ENCODE measurements at places on chromosomes 1 and 21.

DNA sequence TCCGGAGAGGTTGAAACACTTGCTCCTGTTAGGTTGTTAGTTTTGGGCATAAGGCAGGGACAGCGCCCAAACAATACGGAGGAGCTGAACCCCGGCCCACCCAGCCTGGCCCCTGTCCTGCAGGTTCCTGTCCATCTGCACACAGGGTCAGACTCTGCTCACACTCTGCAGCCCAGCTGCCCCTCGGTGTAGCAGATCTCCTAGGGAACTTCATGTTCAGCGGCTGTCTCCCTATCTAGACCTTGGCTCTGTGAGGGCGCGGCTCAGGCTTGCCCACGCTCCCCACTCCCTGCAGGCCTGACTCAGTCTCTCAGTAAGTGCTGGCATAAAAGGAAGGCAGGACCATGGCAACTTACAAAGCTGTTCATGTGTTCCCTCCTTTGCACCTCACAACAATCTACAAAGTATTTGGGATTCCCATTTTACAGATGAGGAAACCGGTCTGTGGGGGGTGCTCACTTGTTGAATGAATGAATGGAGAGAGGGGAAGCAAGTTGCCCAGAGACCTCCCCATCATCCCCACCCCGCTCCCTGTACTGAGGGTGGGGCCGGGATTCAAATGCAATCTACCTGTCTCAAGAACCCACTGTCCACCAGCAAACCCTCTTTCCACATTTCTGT is 26.2 kb downstream of the ACOT11 start:
- DNase-seq = no peak

DNA sequence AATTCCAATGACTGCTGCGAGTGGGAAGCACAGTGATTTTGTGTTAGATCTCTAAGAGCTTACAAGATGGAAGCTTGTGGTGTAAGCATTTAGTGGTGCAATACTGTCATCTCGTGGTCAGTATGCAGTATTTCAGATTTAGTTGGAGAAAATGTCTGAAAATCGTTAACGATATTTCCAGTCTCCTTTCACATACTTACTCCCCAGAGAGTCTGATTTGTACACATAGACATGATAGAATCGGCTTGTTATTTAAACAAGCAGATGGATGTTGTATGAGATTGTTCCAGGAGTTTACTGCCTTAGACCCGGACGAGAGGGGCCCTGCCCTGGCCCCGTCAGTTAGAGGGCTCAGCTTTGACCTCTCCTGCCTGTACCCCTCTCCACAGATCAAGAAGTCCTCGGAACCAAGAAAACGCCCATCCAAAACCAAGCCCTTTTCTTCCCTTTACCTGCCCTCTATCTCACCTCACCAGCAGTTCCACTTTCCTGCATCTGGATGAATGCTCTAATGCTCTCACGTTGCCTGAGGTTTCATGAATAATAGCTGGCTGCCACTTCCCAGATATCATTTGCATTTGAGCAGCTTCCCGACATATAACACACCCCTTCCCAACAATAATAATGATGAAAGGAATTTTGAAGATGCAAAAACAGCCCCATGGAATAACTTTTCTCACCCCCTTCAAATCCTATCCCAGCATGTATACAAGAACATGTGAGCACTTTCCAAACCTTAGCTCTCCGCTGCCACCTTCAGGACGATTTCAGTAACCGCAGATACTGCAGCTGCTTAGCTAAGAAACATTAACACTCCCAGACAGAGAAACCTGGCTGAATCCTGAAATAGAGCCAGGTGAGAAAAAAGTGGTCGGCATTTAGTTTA is 247.3 kb downstream of the LTN1 start:
- peak; percentile 83 for DNase-seq

GRCh38 chr1:55184859-55185258 is 30.3 kb downstream of the USP24 start:
- DNase-seq = no peak

DNA sequence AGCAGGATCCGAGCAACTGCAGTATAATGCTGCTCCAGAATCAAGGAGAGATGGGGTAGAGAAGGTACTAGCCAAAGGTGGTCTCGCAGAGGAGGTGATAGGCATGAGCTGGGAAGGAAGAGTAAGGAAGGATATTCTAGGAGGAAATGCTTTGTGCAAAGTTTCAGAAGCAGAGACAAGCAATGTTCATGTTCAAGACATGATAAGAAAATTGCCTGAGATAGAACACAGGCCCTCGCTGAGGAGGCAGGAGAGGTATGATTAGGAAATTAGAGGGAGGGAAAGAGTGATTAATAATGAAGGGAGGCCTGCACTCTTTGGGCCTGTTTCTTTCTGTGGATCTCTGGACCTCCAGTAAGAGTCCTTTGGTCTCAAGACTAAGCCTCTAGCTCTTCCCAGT is 12.9 kb upstream of the ETV3 start:
- DNase-seq = no peak

GRCh38 chr1:24286246-24287010 is 32.7 kb upstream of the GRHL3 start:
- DNase-seq = no peak

- DNase-seq = no peak
Observed at GRCh38 chr1:29546496-29546895, 310.2 kb downstream of the PTPRU start.

DNA sequence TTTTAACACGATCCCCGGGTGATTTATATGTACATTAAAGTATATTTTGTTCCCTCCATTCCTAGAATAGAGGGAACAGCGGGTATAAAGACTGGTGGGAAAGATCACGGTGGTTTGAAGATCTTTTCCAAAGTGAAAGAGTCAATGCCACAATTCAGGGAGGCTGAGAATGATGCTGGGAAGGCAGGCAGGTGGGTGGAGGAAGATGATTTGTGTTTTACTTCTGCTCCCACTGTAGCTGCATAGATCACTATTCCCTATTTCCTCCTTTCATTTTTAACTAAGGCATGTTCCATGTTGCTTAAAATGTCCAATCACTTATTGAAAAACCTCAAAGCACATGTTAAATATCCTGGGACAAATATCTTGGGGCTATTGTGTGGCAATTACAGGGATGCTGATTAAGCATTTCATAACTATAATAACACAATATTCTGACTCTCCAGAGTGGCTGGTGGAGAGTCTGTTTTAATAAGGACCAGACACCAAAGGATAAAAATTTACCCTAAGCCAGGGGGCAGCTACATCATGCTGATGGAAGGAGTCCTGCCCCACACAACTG is 8.4 kb upstream of the LYST start:
- DNase-seq = no peak

GRCh38 chr1:7586031-7586941 is 184.8 kb upstream of the VAMP3 start:
- no peak for DNase-seq

- DNase-seq = no peak
Observed at GRCh38 chr1:93453911-93454310, 6.0 kb downstream of the FNBP1L start.

DNA sequence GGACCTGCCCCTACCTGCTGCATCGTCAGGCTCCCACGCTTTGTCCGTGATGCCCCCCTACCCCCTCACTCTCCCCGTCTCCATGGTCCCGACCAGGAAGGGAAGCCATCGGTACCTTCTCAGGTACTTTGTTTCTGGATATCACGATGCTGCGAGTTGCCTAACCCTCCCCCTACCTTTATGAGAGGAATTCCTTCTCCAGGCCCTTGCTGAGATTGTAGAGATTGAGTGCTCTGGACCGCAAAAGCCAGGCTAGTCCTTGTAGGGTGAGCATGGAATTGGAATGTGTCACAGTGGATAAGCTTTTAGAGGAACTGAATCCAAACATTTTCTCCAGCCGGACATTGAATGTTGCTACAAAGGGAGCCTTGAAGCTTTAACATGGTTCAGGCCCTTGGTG is 8.9 kb downstream of the SPATA46 start:
- no peak for DNase-seq

DNA sequence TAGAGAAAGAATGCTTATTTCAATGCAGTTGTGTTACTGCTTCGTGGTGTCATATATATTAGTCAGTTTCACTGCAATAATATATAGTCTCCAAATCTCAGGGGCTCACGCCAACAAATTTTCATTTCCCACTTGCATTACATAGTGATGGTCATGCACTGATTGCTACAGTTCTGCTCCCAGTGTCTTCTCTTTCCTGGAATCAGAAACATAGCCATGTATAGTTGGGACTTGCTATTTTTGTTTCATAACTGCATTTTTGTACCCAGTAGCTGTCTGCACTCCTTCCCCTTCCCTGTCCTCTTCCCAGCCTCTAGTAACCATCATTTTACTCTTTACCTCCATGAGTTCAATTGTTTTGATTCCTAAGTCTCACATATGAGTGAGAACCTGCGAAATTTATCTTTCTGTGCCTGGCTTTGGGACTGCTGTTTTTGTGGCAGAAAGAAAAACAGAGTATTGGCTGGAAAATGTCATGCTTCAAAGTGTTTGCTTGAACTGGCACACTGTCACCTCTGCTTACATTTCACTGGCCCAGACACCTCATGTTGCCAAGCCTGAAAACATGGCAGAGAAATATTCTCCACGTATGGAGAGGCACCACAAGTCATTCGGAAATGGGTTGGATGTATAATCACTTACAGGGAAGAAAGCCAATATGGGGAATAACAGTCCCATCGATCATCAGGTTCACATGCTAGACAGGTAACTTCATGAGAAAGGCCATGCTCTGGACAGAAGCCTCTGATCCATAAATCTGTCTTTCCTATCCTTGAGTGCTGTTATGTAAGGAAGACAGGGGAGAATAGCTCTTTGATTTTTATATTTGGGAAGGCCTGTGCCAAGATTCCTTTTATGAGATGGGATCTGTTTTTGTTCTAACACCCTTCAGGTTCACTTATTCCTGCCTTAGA is 60.4 kb upstream of the BACH1 start:
- peak; percentile 87 for DNase-seq

- DNase-seq = no peak
Observed at GRCh38 chr1:226525750-226526149, 22.8 kb upstream of the STUM start.

DNA sequence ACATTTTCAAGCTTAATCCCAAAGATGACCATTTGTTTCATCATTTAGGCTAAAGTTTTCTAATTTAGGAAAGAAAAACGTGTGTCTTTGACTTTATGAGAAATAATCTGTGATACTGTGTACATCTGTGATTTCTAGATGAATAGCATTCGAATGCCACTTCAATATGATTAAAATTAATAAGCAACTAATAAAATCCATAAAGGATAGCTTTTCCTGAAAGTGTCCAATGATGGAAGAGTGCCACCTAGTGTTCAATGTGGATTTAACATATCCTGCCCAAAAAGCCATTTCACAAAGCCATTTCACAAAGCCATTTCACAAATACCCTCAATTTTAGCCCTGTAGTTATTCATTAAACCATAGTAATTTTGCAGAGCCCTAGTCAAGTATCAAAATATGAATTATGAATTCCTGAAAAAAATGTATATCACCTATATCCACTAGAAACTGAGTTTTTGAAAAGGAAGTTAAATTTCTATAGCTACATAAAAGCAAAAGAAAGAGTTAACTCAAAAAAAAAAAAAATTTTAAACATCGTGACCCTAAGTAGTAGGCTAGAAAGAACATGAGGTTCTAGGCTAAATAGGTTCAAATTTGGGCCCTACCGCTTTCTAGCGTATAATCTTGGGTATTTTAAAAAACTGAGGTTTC is 19.1 kb downstream of the NME7 start:
- DNase-seq = peak; percentile 49

- DNase-seq = peak; percentile 78
Observed at GRCh38 chr1:13781907-13782633, 82.1 kb downstream of the PRDM2 start.

GRCh38 chr1:164337394-164337793 is 221.6 kb upstream of the PBX1 start:
- no peak for DNase-seq

DNA sequence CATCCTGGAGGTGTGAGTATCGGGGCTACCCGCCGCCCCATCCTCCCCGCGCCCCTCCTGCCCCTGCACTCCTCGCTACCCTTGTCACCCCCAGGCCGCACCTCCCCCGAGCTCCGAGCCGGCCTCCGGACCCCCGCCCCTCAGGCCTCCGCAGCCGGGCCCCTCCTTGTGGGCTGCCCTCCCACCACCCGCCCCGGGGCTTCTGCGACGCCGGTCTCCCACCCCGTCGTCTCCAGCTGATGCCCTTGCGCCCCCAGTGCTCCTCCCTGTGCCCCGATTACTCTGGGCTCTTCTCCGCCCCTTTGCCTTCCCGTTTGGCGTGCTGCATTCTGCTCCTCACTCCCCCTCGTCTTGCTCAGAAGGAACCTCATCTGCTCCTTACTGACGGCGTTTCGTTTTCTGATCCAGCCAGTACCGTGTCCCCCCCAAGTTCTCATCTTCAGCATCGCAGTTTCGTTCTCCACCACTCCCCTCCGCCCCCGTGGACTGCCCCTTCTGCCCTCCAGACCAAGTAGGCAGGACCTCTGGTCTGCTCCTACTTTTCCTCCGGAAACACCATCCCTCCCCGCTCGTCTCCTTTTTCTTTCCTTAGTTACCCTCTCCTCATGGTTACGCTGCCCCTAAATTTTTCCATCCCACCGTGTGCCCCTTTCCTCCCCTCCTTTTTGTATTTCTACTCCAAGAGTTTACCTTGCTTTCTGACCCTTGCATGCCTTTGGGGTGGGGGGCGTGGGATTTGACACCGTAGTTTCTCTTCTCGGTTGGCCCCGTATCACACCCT is 841 bp downstream of the SNX27 start:
- peak; percentile 16 for DNase-seq

DNA sequence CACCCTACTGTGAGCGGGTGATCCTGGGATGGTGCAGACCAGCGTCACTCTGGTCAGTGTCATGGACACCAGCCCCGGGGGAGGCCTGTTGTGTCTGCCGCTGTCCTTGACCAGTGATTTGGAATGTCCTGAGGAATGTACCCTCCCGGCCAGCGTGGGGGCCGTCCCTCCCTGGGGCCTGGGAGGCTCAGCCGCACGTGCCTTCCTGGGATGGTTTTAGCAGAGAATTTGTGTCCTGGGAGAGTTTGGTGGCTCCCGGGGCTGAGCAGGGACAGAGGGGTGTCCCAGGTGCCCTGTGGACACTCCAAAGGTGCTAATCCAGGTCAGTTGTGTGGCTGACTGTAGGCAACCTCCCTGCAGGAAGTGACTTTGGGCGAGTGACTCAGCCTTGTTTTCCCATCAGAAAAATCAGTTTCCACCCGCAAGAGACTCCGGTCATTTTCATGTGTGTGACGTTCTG is 6.2 kb downstream of the ARHGEF16 start:
- no peak for DNase-seq

DNA sequence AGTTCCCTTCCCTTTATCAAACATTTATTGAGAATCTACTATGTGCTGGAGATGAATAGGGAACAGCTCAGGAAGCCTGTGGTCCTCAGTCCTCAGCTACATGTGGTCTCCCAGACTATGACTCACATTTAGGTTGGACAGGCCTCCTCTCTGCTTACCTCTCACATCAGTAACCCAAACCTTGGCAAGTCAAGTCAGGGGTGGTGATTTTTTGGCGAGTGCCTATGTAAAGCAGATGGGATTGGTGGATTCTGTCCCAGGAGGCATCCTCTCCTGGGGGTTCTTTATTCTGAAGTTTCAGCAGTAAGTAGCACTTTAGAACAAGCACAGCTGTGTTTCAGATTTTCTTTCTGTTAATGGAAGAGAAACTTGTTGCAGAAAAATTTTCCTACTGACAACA is 241.3 kb downstream of the PRDM2 start:
- DNase-seq = no peak

Measured in fibroblast of skin of right quadriceps (primary cell).